ENCODE measurements at places on chromosomes 2 and 18.
A peak's percentile ranks its signal among the peaks of the same experiment; 100 is the strongest.

- no peak for ATAC-seq
Measured at GRCh38 chr2:54194761-54195750, 61.0 kb downstream of the TSPYL6 start.

DNA sequence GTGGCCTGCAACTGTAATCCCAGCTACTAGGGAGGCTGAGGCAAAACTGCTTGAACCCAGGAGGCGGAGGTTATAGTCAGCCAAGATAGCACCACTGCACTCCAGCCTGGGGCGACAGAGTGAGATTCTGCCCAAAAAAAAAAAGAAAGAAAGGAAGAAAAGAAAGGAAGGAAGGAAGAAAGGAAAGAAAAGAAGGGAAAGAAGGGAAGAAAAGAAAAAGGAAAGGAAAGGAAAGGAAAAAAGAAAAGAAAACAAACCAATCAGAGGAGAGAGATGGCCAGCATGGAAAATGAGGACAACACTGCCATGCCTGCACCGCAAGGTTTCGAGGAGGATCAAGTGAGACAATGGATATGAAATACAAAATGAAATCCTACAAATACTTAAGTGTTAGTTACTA lies 34.7 kb downstream of the NOL10 start:
- ATAC-seq: no peak

GRCh38 chr2:124626993-124627392 lies 601.9 kb downstream of the CNTNAP5 start:
- no peak for ATAC-seq

GRCh38 chr18:57113799-57114420 lies 33.0 kb upstream of the BOD1L2 start:
- no peak for ATAC-seq

DNA sequence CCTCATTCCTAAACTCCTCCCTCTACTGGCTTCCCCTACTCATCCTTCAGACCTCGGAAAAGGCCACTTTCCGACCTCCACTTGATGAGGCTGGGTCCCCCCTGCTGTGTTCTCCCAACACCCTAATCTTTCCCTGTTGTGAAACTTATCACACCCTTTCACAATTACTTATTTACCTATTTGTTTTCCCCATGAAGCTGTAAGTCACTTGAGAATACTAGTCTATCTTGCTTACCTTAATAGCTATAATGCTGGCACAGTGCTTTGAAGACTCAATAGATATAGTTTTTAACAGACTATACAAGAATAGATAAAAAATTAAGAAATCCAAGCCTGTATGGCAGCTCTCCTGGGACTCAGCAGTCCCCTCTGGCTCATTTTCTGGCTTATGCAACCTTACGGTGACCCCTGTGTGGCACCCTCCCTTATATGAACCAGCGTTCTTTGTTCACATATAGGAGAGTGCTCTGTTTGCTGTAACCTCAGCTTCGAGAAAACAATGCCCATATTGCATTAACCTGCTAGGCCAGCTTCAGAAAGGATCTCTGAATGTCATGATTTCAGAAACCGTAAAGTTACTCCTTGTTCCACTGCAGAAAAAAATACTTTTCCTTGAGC lies 220.4 kb upstream of the PKDCC start:
- ATAC-seq: no peak

- ATAC-seq: no peak
Measured at GRCh38 chr2:238632181-238633060, 205.7 kb downstream of the ASB1 start.

DNA sequence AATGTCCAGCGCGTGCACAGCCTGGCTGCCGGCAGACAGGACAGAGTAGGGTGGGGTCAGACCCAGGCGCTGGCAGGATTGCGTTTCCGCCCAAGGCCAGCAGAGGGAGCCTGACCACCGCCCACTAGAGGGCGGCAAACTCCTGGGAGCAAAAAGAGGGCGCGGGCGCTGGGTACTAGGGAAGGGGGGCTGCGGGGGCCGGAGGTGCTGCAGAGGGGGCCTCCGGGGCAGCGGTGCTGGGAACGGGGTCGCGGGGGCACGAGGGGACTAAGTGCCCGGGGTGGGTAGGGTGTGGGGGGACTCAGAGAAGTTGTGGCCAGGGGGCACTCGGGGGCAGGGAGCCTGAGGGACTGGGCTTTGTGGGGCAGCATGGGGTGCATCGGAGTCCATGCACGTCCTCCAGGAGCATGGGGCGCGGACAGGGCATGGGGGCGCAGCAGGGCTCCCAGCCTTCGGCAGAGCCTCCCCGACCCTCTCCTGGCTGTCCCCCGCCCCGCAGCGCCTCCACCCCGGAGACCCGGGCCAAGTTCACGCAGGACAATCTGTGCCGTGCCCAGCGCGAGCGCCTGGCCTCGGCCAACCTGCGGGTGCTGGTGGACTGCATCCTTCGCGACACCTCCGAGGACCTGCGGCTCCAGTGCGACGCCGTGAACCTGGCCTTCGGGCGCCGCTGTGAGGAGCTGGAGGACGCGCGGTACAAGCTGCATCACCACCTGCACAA lies 3.2 kb downstream of the TEKT4 start:
- ATAC-seq: peak; percentile 70

DNA sequence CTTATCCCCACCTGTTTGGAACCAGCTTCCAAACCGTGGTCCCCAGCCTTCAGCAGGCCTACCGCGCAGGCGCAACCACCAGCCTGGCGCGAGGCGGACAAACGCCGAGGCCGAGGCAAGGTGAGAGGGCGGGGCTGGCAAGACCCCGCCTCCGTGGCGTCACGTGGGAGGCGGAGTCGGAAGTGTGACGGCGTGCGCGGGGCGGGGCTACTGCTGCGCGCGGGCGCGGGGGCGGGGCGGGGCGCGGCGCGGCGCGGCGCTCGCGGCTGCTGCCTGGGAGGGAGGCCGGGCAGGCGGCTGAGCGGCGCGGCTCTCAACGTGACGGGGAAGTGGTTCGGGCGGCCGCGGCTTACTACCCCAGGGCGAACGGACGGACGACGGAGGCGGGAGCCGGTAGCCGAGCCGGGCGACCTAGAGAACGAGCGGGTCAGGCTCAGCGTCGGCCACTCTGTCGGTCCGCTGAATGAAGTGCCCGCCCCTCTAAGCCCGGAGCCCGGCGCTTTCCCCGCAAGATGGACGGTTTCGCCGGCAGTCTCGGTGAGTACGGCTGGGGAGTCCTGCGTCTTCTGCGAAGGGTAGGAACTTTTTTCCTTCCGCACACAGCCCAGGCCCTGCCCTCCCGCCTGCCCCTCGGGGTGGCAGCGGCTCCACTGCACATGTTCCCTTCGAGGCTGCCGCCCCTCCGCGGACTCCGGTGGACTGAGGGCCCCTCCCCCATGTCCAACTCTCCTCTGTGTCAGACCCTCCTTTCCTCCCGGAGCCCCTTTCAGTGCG lies at the start of gene EML4:
Gene EML4 (plus strand): TSS at position 254 of the 774 bp plus-strand sequence. CDS start 259 bp downstream, at position 513.
- ATAC-seq: peak; percentile 89

Measured in activated T-helper 17 cell treated with anti-CD3 and anti-CD28 coated beads, Interleukin-2, amount 50 U/mL, for 72 hours (primary cell).